ENCODE measurements at places on chromosomes 1 and 21. TPM values are rescaled to one million over a fixed set of nuclear protein-coding genes. Genes with fewer than 3 reads are reported as not detected.

The BGLAP gene
- total RNA-seq = 0.47 TPM

The TSTD1 gene
- 23.5 TPM for total RNA-seq

DNA sequence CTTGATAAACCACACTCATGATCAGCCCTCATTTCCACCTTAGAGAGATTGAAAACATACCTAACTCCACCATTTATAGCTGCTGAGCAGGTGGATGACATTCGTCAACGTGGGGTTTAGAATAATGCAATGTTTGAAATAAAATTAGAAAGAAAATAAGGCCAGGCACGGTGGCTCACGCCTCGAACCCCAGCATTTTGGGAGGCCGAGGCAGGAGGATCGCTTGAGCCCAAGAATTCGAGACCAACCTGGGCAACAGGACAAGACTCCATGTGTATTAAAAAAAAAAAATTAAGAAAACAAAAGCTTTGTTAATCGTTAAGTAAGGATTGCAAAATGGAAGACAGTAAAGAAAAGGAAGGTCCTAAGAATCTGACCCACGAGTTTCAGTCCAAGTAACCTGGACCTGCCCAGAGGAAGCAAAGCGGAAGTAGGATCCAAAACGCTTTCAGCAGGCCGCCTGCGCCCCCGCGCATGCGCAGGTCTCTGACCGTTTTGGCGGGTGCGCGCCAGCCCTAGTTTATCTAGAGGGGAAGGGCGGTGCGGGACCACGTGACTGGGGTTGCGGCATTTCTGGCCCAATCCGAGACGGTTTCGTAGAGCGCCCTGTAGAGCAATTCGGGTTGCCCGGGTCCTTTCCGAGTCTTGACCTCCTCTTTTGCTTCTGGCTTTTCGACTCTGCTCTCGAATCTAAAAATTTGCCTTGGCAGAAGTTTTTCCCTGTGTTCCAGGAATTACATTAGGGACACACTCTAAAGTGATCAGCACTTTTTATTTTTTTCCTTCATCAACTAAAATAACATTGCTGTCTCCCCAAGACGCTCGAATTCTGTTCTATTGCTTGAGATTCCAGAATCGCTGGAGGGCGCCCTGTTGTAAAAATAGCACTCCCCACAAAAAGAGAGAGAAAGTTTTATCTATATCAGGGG is 22.5 kb downstream of the ANP32E start:
- peak; percentile 97 for DNase-seq

DNA sequence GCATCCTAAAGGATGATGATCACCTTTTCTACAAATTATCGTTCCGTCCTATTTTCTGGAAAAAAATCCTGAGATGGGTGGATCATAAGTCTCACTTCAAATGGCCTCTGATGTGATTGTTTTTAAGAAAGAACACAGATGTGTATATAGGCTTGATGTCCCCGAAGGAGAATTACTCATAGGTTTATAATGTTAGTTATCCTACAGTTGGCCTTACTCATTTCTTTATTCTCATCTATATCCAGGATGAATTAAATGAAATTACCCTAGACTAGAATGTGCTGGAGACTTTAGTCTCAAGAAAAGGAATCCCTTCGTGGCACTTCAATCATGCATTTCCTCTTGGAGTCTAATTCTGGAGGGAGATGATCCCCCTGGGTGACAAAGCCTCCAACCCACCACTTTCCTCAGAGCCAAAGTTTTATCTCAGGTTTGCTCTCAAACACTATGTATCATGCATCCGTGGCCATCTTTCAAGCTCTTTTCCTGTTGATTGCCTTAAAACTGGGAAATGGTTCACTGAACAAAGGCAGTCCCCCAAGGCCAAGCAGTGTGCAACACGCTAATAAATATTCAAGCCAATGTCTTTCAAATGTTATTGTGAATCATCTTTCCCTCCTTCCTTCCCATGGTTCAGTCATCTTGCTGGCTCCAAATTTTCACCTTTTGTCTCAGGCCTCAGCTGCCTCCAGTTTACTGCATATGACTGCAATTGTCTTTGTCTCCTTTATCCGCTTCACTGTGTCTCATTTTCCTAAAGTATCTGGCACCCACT is 32.5 kb upstream of the SMYD2 start:
- DNase-seq = no peak

DNA sequence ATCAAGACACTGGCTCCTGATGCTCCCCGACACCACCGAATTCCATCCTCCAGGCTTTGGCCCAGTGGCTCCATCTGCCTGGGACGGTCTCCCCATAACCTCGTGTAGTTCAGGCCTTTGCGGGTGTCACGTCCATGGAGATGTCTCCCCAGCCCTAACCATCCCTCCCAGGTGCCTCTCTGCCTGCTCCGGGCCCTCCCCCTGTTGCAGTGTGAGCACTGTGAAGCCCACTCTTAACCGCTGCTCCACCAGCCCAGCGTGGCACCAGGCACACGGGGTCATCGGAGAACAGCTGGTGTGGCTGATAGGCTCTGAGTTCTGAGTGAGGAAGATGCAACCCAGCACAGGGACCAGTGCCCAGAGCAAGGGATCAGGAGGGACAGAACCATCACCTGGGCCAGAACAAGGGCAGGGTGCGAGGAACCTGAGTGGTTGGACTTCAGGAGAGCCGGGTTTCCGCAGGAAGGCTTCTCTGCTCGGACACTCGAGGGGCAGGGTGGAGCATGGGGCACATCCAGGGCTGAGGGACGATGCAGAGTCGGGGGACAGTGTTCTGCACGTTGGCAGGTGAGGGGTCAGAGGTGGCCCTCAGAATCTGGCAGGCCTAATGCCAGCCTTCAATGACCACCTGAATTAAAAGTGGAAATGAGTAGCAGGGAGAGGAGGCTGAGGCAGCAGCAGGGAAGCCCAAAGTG is 2.6 kb upstream of the GNB1 start:
- no peak for DNase-seq

DNA sequence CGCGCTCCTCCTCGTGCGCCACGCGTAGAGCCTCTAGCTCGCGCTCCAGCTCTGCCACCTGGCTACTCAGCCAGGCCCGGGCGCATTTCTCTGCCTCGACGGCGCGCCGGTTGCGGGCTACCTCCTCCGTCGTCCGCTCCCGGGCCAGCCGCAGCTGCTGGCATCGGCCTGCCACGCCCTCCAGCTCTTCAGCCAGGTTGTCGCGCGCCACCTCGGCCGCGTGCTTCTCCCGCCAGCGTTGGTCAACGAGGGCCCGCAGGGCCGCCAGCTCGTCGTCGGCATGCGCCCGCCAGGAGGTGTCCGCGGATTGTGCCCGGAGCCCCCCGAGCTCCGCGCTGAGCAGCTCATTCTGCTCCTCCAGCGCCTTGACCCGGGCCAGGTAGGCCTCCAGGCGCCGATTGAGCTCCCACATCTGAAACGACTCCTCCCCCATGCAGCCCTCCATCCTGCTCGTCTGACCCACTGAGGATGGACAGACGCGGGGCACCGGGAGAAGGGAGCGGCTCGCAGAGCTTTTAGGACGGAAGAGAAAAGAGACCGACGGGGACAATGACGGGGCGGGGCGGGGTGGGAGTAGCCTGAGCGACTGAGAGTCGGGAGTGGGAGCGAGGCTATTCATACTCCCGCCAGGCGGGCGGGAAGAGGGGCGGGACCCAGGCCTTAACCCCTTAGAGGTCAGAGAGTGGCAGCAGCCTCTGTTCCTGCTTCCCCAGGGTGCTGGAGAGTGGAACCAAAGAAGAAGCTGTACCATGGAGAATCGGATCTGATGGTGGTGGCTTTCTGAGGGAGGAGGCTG is at the start of gene NES:
Gene NES, minus strand, starts transcription at position 588 of the 796 bp plus-strand sequence. Its CDS starts 143 bp downstream, at position 445.
- peak; percentile 86 for DNase-seq

Measured in left cardiac atrium (tissue), 4 donors.